ENCODE measurements at places on chromosomes 7 and 10.
A peak's percentile ranks its signal among the peaks of the same experiment; 100 is the strongest.

GRCh38 chr7:6725003-6725402 lies 18.3 kb upstream of the ZNF12 start:
- DNase-seq, result no peak

GRCh38 chr10:80528185-80528700 lies 9.5 kb upstream of the SH2D4B start:
- no peak for DNase-seq

- DNase-seq, result no peak
These were observed 122.6 kb upstream of the LSM8 start for GRCh38 chr7:118061386-118061785.

DNA sequence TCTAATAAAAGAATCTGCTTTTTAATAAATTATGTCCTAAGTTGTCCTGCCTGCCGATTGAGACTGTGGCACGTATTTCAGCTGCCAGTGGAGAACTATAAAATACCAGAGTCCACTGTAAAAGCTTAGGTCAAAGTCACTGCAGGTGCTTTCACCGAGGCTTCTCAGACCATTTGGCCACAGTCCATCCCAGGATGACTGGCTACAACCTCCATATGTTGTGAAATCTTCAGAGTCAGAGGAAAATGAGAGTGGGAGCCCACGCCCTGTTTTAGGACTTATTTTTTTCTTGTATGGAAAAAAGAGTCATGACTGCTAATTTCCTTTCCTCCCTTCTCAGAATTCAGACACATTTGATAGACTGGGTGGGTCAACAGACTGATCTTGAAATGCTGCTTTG lies 182.9 kb downstream of the ANK3 start:
- DNase-seq, result no peak

DNA sequence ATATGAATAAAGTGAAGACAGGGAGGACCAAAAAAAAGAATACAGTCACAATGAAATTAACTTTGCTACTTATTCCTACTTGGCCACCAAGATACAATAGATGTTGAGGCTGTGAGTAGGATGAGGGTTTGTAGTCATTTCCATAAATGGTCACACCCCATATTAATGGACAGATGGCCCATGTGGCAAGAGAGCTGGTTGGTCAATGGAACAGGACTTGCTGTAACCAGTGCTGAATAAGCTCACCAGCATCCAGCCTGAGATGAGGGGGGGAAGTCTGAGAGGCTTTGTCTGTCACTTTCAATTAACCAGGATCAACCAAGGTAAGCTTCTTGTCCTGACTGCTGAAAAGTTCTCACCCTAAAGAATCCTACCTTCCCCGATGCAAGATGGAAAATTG lies 130.4 kb upstream of the KCNMA1 start:
- no peak for DNase-seq

- DNase-seq, result no peak
These were observed 19.6 kb upstream of the MGAM2 start for GRCh38 chr7:142091961-142092360.

- DNase-seq, result no peak
These were observed 409.5 kb downstream of the ADRA2A start for GRCh38 chr10:111486346-111486745.

DNA sequence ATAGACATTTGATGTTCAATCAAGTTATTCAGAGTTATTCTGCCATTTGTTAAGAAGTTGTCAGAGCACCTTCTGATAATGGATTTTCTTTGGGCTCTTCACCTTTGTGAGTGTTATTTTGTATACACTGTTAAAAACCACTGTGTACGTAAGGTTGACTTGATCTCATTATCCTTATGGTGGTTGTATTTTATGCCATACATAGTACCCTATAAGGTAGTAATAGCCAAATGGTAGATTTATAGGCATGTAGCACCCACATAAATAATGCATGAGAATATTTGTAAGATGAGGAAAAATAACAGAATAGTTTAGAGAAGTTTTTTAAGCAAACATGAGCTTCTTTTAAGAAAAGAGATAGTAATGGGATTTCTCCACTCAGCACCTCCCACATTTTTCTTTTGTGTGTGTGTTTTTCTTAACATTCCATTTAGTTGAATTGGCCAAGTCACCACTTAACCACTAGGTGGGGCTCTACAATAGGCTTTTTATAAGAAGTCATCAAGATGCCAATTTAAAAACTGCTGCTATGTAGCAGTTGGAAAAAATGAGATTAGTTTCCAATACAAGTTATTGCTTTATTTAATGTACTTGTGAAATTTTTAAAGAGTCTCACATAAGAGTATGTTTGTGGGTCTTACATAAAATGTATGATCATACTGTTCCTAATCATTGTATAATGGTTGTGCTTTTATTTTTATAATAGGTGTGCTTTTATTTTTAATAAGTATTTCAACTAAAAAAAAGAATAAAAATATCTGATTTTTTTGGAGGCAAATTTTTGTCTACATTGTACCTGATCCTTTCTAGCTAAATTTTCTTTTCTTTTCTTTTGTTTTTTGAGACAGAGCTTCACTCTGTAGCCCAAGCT lies 41.1 kb upstream of the STMP1 start:
- peak; percentile 8 for DNase-seq

- no peak for DNase-seq
These were observed 26.4 kb downstream of the PRF1 start for GRCh38 chr10:70575874-70576802.

DNA sequence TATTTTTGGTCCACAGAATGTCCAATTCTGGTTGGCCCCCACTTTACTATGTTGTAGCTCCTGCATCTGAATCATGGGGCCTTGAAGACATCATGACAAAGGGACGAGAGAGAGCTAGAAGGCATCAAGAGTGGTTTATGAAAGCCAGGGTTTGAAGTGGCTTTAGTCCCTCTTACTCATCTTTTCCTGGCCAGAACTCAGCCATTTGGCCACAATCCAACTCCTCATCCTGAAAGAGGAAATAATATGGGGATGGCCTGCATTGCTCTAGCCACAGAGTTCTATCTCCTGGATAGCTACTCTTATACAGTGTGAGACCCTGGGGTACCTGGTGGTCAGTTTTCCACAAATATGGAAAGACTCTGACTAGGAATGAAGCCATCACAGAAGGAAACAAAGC lies 418.9 kb downstream of the XPNPEP1 start:
- DNase-seq, result no peak

- DNase-seq, result no peak
These were observed 2.3 kb downstream of the HNRNPA2B1 start for GRCh38 chr7:26198133-26198780.

DNA sequence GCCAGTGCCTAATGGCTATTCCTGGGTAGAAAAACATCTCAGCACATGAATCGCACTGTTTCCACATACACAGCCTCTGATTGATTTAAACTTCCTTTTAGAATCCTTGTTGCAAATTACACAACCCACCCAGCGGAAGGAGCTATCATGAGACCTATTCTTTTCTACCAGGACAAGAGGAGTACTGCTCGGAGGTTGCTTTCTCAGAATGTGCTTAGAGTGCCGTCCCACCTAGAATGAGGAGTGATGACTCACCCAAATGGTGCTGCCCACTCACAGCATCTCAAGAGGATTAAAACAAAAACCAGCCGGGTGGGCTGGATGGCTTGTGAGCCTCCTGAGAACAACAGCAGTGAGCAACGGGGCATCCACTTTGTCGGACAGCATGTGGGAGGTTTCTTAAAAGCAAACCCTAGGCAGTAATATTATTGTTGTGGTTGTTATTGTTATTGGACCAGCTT lies 128.9 kb downstream of the DGKI start:
- DNase-seq, result no peak

GRCh38 chr10:5557799-5558771 lies 33.3 kb downstream of the CALML3 start:
- no peak for DNase-seq

- no peak for DNase-seq
These were observed 1.6 kb downstream of the TIAL1 start for GRCh38 chr10:119595134-119595675.

GRCh38 chr10:103114876-103115275 lies 78.2 kb downstream of the NT5C2 start:
- DNase-seq, result no peak

DNA sequence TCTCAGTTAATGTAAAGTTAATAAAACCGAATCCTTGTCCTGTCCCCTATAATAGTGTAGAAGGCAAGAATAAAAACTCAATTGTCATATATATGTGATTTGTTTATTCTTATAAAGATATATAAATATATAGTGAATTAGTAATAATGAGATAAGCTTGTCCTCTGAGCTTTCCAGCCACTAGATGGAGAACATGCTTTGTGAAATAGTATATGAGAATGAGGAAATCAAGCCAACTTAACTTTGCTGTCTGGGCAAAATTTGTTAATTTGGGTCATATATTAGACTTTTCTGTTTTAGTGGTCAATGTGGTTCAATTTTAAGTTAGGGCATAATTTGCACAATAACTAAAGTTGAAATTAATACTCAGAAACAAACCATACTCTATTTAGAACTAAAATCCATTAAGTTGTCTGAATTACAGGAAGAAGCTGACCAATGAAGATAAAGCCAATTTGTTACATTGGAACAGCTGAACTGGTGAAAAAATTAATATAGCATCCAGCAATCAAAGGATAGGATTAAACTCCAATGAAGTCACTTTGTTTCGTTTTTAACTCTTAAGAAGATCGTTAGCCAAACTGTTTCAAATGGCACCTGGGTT lies 595.0 kb downstream of the ARL4A start:
- DNase-seq, result no peak

DNA sequence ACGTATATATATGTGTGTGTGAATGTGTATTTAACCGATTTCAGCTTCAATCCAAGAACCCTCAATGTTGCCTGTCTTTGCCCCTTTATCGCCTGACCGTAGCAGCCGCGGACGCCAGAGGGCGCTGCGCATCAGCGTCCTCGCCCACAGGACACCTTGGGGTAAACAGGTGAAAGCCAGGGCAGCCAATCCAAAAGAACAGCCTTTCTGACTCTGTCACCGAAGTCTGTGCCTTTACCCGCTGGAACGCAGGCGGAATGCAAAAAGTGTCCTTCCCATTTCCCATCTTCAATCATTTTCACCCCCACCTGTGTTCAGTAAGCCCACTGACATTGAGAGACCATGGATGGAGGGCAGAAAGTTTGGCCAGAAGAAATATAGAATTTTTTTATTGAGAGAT lies 3.6 kb downstream of the NXPH1 start:
- no peak for DNase-seq

- DNase-seq, result no peak
These were observed 50.4 kb downstream of the ADRA2A start for GRCh38 chr10:111127081-111127848.

GRCh38 chr7:108055611-108056021 lies 52.7 kb upstream of the LAMB1 start:
- no peak for DNase-seq

DNA sequence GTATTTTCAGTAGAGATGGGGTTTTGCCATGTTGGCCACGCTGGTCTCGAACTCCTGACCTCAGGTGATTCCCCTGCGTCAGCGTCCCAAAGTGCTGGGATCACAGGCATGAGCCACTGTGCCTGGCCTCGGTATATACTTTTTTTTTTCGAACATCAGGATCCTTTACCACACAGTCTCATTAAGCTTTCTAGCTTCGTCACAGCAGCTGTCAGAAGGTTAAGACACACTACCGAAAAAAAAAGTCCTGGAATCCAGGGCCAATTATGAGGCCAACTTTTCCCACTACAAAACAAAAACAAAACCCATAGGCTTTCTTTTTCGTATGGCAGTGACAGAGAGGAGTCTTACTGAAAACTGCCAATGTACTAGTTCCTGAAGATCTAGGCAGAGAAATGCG lies 30.7 kb downstream of the ZC3HC1 start:
- no peak for DNase-seq

GRCh38 chr7:114539575-114539974 lies 125.0 kb downstream of the FOXP2 start:
- DNase-seq, result no peak

GRCh38 chr7:28411876-28412662 lies at the start of gene CREB5:
Gene CREB5 (plus strand): TSS chr7:28412518. CDS start chr7:28412915, 397 bp downstream.
- no peak for DNase-seq

DNA sequence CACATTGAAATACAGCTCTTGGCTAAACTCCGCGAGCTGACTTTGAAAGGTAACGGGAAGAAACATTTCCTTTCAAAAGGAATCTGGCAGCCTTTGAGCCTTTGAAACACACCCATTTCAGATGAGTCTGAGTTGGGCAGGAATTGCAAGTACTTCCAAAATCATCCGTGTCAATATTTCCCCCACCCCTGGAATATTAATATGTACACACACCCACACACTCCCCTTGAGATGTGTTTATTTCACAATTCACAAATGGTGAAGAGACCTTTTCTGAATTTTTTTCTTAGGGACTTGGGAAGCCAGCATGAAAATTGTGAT lies 438.7 kb upstream of the NRP1 start:
- DNase-seq, result no peak

DNA sequence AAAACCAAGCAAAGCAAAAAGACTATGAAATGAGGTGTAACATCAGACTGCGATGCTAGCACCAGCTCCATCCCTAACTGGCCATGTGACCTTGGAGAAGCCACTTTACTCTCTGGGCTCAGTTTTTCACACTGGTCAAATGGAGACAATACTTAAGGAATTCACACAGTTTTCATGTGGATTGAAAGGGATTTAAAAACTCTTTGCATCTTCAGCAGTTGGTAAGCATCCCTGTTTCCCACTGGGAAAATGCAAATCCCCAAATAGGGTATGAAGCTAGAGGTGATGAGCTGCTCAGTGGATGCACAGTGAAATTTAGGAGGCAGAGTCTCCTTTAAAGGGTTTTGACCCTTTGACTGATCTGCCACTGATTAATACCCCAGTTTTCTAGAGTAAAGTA lies 240.7 kb downstream of the SORCS3 start:
- DNase-seq, result no peak

GRCh38 chr10:97159646-97160305 lies 26.0 kb downstream of the SLIT1 start:
- no peak for DNase-seq

GRCh38 chr10:32253276-32253675 lies 93.7 kb downstream of the EPC1 start:
- no peak for DNase-seq

- DNase-seq, result no peak
These were observed 40.0 kb upstream of the GRB10 start for GRCh38 chr7:50822706-50823105.

GRCh38 chr7:148733496-148733895 lies 34.8 kb downstream of the CUL1 start:
- no peak for DNase-seq

DNA sequence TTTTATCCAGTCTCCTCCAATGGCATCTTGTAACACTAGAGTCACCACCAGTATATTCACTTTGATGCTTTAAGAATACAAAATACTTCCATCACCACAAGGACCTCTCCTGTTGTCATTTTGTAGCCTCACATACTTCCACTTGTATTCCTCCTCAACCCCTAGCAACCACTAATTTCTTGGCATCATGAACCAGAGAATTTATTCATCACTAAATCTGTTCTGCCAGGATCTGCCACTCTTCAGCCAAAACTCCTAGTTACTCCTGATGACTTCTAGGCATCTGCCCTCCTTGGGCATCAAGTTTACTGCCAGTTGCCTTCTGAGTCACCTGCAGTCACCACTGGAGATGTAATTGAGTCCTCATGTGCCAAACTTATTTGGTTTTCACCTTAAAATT lies 906.8 kb downstream of the CNTNAP2 start:
- no peak for DNase-seq

- no peak for DNase-seq
These were observed 192.4 kb upstream of the DGKB start for GRCh38 chr7:15094989-15095388.

GRCh38 chr10:14839305-14839695 lies 1.2 kb downstream of the HSPA14 start:
- no peak for DNase-seq

GRCh38 chr10:77638321-77639101 lies 903 bp upstream of the KCNMA1 start:
- no peak for DNase-seq

Data from activated T-cell treated with anti-CD3 and anti-CD28 coated beads, Interleukin-2, amount 50 U/mL, for 4 hours (primary cell).